ENCODE measurements at places on chromosomes 7 and 10.

GRCh38 chr7:35533902-35534301, 161.0 kb downstream of the HERPUD2 start:
- no peak overlapping the region for H3K4me3 ChIP-seq
- no peak for DNase-seq
- H3K27me3 ChIP-seq: peaks cover 10% of the 10 kb centered on the region
- H3K36me3 ChIP-seq: no peaks in the 10 kb centered on the region
- H3K27ac ChIP-seq: no peak overlapping the region

DNA sequence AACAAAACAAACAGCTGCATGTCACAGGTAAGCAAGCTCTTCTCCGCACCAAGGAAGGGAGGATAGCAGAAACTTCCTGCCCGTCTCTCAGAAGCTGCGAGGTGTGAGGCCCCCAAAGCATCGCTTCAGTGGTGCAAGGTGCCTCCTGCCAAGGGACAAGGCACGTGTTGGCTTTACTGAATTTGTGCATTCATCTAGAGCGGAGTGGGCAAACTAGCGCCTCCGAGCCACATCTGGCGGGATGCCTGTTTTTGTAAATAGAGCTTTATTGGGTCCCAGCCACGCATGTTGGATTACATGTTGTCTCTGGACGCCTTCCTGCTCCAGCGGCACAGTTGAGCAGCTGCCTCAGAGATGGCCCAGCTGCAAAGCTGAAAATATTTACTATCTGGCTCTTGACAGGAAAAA, 27.7 kb downstream of the PHYH start:
- H3K27me3 ChIP-seq: no peaks in the 10 kb centered on the region
- peaks cover 2% of the 10 kb centered on the region for H3K36me3 ChIP-seq
- no peak for DNase-seq
- peak overlapping the region; percentile 43 for H3K27ac ChIP-seq
- peaks cover 5% of the 10 kb centered on the region for H3K4me1 ChIP-seq

DNA sequence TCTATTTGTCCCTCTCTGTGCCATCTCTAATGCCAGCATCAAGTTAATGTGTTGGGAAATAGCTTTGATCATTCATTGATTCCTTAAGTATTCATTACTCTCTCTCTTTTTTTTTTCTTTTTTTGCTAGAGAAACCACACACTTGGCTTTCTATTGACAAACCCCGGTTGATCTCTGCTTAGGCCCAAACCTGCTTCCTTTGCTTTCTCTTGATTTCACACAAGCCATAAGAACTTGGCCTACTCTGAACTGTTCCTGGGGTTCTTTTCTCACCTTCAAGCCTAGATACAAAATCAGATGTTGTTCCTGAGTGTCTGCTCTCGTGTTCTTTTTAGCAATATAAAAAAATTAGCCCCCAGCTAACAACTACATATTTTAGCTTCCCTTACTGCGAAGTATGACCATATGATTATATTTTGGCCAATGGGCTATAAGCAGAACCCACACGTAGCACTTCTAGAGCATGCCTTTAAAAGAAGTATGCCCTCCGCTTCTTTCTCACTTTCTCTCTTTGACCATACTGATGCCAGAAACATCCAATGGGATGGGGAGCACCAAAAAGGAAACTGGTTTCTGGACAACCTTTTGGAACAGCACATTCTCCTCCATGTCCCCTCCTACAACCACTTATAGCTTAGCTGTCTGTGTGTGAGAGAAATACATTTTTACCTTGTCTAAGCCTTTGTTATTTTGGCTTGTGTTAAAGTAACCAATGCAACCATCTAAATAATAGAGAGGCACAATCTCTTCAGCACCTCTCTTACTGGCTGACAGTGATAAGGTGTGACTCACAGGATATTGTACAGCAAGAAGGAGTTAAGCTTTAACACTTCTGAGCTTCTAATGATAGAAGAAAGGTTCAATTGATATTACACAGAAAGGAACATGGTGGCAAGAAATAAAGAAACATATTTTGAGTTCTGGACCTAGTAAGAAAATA, 96.6 kb upstream of the LRRN3 start:
- peak overlapping the region; percentile 49 for H3K4me3 ChIP-seq
- H3K36me3 ChIP-seq: no peaks in the 10 kb centered on the region
- H3K4me1 ChIP-seq: peaks cover 41% of the 10 kb centered on the region
- DNase-seq: no peak
- H3K27me3 ChIP-seq: no peaks in the 10 kb centered on the region
- H3K27ac ChIP-seq: peak overlapping the region; percentile 83

GRCh38 chr10:34156781-34157425, 658.2 kb downstream of the PARD3 start:
- no peak overlapping the region for H3K27ac ChIP-seq
- no peaks in the 10 kb centered on the region for H3K27me3 ChIP-seq
- no peak overlapping the region for H3K4me3 ChIP-seq
- H3K4me1 ChIP-seq: no peaks in the 10 kb centered on the region
- H3K36me3 ChIP-seq: no peaks in the 10 kb centered on the region

GRCh38 chr10:24645784-24646183, 77.9 kb downstream of the ARHGAP21 start:
- no peaks in the 10 kb centered on the region for H3K36me3 ChIP-seq
- H3K4me3 ChIP-seq: no peak overlapping the region
- no peaks in the 10 kb centered on the region for H3K27me3 ChIP-seq
- peak; percentile 11 for DNase-seq
- H3K4me1 ChIP-seq: no peaks in the 10 kb centered on the region

DNA sequence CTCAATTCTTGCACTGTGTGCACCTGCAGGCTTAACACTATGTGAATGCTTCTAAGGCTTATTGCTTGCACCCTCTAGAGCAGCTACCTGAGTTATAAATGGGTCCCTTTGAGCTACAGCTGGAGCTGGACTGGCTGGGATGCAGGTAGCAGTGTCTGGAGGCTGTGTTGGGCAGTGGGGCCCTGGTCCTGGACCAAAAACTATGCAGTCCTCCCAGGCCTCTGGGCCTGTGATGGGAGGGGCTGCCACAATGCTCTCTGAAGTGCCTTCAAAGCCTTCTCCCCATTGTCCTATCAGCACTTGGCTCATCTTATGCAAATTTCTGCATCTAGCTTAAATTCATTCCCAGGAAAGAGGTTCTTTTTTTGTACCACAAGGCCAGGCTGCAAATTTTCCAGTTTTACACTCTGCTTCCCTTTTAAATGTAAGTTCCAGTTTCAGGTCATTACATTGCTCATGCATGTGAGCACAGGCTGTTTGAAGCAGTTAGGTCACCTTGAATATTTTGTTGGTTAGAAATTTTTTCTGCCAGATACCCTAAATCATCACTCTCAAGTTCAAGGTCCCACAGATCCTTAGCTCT, 26.0 kb downstream of the KBTBD2 start:
- DNase-seq: no peak
- H3K36me3 ChIP-seq: peaks cover 38% of the 10 kb centered on the region
- H3K27me3 ChIP-seq: no peaks in the 10 kb centered on the region
- no peak overlapping the region for H3K4me3 ChIP-seq
- peaks cover 7% of the 10 kb centered on the region for H3K4me1 ChIP-seq
